SK-N-SH (cell line): ENCODE measurements at places on chromosomes 7 and 10.

GRCh38 chr10:106863549-106863948 lies 301.0 kb downstream of the SORCS1 start:
- DNase-seq = no peak

DNA sequence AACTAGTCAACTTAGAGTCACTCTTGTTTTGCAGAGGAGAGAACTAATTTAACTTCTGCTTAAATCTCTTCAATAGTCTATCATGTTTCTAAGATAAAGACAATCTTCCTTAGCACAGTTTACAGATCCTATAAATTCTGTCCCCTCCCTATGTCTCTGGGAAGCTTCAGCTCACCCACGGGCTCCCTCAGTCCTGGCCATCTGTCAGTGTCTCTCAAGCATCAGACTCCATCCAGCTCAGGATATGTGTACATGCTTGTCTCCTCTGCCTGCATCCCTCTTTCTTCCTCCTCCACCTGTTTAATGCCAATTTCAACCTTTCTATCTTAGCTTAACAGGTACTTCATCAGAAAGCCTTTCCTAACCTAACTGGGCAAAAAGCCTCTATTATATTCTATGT lies 177.1 kb upstream of the PTER start:
- no peak for DNase-seq

GRCh38 chr10:76001019-76001418 lies 569.6 kb downstream of the LRMDA start:
- no peak for DNase-seq

DNA sequence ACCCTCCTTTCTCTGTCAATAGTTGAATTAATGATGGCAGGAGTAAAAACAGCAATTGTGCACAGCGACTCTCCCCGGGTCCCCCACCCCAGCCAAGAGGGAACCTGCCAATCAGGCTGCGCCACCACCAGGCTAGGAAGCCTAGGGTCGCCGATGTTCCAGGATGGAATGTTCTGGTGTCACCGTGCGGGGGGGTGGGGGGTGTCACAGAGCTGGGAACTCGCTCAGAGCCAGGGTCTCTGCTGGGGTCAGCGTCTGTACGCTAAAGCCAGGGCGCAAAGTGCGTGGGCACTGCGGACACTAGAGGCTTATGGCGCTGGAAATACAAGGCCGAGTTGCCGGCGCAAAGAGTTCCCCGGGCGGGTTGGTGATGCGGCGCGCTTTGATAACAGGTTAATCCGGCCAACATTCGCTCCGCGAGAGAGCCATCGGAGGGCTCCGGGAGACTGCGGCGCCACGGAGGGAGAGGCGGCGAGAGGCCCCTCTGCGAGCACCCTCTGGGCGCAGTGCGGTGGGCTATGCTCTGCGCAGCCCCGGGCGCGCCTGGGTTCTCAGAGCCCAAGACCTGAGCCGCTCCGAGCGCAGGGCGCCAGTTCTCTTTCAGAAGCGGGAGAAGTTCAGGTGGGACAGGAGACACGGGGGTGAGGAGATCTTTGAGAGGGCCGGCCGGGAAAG lies 192.3 kb downstream of the EMX2 start:
- DNase-seq = no peak

DNA sequence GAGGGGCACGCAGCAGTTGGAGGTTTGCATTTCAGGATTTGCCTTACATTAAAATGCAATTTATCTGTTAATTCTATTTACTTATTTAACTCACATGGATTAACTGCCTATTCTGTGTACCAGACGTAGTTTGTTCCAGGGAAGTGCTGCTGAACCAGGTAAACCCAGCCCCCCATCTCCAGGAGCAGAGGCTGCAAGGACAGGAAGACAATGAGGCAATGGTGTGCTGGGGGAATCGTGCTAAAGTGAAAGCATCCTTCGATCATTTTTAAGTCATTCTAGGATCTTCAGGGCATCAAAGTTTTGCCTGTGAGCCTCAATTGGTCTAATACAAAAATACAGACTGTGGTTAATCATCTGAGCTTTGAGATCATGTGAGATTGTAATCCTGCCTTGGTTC lies 166.4 kb downstream of the DNAJB6 start:
- no peak for DNase-seq

GRCh38 chr10:60280475-60280874 lies 109.2 kb downstream of the ANK3 start:
- no peak for DNase-seq

GRCh38 chr10:10223131-10223530 lies 794.5 kb upstream of the CELF2 start:
- no peak for DNase-seq

GRCh38 chr7:3968234-3968633 lies 667.2 kb downstream of the SDK1 start:
- DNase-seq = no peak

GRCh38 chr7:117685795-117686194 lies 187.4 kb downstream of the CTTNBP2 start:
- no peak for DNase-seq

DNA sequence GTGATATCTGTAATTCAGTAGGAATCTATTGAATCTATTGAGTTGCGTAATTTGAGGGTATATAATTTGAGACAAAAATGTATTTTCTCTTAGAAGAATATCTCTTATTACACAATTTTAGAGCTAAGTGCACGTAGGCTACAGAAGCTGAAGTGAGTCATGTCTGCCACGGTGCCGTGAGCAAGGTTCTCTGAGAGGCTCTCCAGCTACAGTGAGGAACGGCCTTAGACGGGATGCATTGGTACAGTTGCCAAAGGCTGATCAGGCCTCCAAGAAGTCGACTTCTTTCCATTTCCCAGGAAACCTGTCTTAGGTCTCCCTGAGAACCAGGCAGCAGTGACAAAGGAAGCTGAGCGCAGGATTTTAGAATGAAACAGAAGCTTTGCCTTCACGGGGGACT lies 28.6 kb downstream of the TCERG1L start:
- DNase-seq = no peak
